ENCODE measurements at places on chromosomes 12 and 14.

DNA sequence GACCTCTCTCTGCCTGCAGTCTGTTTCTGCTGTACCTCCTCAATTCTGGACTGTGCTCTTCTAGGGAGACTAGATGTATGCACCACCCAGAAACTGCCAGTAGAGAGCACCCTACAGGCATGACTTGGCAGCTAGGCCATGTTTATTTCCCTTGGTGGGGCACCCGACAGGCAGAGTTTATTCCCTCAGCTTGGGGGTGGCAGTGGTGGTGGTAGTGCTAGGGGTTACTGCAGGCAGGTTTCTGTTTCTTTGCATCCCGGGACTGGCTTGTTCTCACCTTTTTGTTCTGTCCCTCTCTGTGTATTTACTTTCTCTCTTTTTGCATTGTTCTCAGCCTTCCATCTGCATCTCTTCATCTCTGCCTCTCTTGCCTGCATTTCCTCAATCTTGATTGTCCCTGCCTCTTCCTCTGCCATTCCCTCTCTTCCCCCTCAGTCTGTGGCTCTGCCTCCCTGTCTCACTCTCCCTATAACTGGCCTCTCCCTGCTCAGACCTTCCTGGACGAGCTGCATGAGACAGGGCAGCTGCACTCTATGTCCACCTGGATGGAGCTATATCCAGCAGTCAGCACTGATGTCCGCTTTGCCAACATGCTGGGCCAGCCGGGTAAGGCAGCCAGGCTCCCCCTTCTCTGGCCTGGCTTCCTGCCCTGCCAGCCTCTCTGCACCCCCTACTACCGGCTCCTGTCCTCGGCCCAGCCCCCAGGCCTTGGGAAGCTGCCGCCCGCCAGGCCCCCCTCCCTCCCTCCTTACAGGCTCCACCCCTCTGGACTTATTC lies 13.8 kb downstream of the PRPF40B start:
- peak; percentile 82 for ATAC-seq

GRCh38 chr12:26627335-26627734 lies 205.7 kb downstream of the ITPR2 start:
- no peak for ATAC-seq

- no peak for ATAC-seq
These were observed 132.3 kb downstream of the EML1 start for GRCh38 chr14:99925471-99925870.

- ATAC-seq, result no peak
These were observed 209.1 kb downstream of the NUBPL start for GRCh38 chr14:31770271-31770670.

DNA sequence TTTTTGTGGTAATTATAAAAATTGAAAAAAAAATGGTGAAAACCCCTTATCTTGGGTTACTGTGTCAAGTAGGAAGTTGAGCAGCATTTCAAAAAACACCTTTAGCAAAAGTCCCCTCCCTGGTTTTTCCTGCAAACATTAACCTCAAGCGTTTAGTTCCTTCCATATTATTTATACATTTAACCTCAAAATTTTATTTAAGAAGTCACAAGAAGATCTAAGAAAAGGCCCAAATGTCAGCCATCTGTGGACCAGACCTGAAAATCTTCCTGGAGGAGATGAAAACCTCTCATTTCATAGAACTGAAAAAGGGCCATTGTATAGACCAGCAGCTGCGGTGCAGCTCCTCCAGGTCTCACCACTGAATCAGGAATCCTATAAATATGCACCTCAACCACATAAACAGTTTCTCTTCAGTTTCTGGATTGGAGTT lies 40.4 kb upstream of the BTG1 start:
- ATAC-seq, result no peak

- no peak for ATAC-seq
These were observed 60.4 kb upstream of the IFNG-AS1 start for GRCh38 chr12:67928621-67929383.

DNA sequence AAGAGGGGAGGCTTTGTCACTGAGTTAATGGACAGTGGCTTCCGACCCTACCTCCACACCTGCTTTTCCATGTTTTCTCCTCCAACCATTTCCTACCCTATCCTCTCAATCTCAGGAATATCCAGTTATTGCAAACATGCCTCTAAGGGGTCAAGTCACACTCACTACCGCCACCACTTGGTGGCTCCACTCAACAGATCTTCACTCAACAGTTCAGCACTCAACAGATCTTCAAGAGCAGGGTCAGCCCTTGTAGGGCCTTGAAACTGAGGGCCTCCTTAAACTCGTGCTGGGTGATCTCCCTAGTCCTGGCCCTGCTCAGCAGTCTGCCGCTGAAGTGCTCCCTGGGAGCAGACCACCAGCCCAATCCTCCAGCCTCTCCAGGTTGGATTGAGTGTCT lies 14.2 kb downstream of the ZNF641 start:
- ATAC-seq, result no peak

- ATAC-seq, result no peak
These were observed 666.0 kb downstream of the MED13L start for GRCh38 chr12:115611477-115611876.

DNA sequence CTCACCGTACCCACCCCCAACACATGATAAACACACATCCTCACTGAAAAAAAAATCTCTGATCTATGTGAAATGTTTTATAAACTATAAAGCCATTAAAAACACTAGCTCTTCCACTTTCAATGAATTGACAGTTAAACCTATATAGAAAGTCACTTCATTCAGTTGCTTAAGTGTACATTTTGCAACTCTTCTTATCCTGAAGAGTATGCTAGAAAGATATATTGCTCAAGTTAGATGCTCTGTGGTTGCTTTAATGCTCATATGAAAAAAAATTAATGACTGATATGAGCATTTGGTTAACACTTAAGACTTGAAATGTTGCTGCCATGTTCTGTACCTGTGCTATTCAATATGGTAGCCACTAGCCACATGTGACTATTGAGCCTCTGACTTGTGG lies 21.0 kb upstream of the MIA2 start:
- ATAC-seq, result no peak

DNA sequence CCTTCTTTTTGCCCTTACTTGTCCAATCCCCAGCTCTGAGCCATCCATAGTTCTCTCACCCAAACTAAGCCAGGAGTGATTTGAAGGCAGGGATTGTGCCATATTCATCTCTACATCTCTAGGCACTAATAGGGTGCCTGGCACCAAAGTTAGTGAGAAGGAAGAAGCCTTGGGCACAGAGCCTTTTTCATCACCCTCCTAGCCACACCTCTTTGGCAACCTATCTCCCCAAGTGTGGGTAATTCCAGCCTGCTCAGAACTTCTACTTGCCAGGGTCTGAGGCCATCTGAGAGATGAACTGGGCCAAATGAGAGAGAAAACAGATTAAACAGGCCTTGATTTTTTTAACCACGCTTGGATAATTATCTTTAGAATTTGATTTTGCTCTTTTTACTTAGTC lies 61.3 kb downstream of the PHLDA1 start:
- no peak for ATAC-seq

DNA sequence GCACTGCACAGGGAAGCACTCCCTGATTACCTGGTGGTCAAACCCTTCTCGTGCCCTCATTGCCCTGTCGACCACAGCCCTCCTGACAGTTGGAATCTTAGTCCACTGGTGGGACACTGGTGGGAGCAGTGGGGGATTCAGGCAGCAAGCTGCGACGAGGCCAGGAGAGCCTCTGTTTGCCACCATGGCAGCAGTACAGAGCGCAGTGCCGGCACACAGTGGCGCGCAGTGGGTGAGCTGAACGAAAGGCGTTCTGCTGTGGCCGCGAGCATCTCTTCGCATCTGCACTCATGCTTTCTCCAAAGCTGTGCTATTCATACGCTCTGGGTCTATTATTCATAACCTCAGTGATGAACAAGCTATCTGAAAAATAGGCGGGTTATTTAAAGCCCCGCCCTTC lies 14.3 kb downstream of the RFLNA start:
- no peak for ATAC-seq

All from motor neuron (in vitro differentiated cells).